ENCODE measurements at places on chromosomes 6 and 20.

DNA sequence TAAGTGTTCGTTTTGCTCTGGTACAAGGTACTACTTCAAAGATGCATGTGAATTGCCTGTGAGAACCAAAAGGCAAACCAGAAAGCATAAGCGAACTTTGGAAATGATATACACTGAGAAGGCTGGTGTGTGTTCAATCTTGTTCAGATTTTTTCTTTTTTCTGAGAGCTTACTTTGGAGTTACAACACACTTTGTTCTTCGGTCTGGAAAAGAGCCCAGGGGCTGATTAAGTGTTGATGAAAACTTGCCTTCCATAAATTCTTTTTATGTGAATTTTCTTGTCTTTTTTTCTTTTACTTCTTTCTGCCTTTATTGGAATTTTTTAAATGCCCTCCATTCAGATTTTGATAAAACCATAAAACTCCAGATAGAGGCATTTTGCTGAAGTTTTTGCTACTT, 395.1 kb upstream of the SASH1 start:
- peak; percentile 37 for DNase-seq

GRCh38 chr6:25898289-25898977, 24.4 kb upstream of the SLC17A3 start:
- no peak for DNase-seq

- DNase-seq: peak; percentile 55
Observed at GRCh38 chr20:33209789-33210188, 7.4 kb upstream of the BPIFA3 start.

DNA sequence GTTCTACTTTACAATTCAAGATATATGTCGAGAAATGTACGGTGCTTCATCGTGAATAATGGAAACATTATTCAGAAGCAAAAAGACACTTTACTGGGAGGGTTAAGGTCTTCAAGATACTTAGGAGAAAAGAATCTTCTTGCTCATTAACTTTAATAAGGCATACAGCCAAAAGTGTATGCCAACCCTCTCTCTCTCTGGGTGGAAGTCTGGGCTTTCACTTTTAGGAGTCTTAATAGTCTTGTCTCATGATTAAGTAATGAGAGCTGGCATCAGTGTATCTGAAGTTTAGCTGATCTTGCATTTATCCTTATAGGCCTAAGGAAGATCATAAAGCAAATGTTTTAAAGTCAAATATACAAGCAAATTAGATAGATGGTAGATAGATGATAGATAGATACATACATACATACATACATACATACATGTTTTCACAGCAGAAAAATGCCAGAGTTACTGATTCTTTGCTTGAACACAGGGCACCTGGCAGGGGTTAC, 21.5 kb downstream of the OLIG3 start:
- no peak for DNase-seq

DNA sequence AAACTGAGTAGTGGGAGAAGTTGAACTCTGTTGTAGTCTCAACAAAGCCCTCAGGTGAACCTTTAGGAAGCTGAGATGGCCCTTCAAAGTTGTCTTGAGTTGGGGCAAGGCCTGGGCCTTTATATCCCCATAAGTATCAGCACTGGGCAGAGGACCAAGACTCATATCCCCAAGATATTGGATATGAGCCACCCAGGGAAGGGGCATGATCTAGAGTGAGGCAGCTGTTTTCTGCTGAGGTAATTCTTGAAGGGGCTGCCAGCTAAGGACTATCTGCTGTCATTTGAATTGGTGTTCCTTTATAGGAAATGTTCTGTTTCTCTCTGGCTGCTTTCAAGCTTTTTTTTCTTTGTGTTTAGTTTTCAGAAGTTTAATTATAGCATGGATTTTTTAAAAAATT, 140.7 kb upstream of the FLRT3 start:
- no peak for DNase-seq

GRCh38 chr6:11042750-11043377, 1.2 kb downstream of the ELOVL2 start:
- peak; percentile 32 for DNase-seq

DNA sequence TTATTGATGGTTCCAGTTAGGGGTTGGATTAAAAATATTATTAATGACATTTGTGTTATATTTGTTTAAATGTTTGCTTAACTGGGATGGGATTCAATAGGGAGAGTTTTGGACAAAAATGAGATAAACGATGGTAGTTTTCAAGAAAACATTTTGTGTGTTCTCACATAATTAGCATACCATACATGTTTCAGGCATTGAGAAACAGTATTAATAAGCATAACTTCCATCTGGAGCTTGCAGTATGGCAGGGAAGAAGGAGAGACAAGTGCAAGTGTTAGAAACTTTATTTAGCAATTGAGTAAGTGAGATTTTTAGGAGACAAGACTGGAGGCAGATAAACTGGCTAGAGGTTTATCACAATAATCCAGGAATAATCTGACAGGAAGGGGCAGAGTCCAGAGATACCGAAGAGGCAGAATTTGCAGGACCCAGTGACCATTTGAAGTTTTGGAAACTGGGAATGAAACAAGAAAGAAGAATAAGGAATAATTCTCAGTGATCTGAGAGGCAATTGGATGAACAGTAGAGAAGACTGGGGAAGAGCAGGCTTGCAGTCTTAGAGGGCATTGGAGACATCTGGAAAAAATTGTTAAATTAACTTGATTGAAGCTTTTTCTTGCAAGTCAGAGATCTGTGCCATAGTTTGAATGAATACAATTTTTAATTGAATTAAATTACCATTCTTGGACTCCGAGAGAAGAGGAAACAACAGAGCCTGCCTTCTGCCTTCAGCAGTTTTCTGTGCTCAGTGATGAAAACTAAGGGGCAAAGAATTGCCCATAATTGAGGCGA, 73.0 kb upstream of the PTCHD4 start:
- peak; percentile 1 for DNase-seq

DNA sequence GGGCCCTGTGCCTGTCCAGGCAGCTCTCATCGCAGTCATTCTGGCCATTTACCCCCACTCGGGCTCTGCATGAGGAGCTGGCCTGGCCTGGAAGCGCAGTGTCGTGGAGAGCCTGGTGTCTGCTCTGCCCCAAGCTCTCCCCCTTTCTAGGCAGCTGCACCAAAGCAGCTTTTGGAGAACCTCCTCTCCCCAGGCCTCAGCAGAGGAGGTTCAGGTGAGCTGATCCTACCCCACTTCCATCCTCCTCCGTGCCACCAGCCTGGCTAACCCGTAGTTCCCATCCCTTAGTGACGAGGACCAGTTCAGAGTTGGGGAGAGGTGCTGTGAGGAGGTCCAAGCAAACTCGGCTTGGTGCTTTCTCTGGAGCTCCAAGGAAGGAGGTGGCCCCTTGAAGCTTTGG, 30.5 kb upstream of the PHACTR3 start:
- DNase-seq: no peak

GRCh38 chr20:17327185-17328148, 100.6 kb downstream of the PCSK2 start:
- no peak for DNase-seq

DNA sequence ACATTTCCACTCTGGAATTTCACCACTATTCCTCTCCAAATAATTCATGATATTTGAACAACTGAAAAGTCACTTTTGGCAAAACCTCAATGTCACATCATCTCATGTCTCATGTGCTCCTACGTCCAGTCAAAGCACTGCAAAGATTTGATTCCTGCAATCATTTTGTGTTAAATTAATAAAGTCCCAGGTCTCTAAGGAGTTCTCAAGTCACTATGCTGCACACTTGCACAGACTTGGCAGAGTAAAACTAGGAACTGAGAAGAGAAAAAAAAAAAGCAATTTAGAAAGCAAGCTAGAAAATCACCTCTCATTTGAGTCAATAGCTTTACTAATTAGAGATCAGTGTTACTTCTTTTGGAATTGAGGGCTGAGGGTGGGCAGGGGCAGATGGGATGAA, 11.2 kb downstream of the TBX18 start:
- no peak for DNase-seq

DNA sequence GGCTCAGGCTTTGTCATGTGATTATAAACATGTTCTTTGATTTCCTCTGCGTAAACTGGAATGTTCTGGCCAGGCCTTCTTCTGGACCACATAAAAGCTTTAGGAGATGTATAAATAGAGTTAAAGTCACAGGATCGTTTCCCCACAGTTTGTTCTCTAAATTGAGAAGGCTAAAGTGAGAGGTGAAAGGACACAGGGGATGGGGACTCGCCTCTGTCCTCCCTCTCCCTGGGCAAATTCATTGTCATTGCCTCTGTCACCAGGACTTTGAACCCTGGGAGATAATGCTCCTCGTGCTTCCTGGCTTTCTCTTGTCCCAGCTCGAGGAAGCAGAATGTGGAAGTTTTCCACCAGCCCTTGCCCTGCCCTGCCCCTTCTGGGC, 20.3 kb upstream of the ZFAND3 start:
- no peak for DNase-seq

- DNase-seq: peak; percentile 95
Observed at GRCh38 chr6:56693246-56693607, 50.5 kb upstream of the DST start.

All from EL (cell line).